Fibroblast of skin of left biceps (primary cell): ENCODE measurements at places on chromosomes 5 and 9.

- DNase-seq = no peak
Observed at GRCh38 chr9:120901755-120902568, 24.6 kb downstream of the TRAF1 start.

GRCh38 chr5:143968071-143968878, 156.3 kb downstream of the HMHB1 start:
- peak; percentile 82 for DNase-seq

DNA sequence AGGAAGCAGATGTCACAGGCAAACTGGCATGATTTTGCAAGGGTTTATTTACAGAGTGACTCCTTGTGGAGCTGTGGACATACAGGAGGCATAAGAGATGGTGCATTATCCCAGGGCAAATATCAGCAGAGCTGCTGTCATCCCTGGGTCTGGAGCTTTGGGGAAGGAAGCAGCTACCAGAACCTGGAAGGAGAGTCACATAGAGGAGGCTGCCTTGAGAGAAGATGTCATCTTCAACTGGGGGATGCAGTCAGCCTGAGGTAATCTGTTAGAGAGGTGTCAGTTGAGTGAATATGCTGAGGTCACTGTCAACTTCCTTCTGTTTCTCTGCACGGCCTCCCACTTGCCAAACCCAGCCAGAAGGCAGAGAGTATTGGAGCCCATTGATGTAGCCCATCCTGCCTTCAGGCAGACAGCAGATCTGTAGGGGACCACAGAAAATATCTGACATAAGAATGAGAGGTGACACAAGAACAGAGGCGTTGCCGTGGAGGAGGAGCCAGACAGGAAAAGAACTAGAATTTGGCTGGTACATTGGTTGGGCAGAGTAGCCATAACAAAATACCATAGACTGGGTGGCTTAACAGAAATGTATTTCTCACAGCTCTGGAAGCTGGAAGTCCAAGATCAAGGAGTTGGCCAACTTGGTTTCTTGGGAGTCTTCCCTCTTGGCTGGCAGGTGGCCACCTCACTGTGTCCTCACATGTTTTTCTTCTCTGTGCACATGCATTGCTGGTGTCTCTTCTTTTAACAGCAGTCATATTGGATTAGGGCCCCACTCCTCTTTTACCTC, 102.8 kb downstream of the SNX18 start:
- DNase-seq = no peak

- no peak for DNase-seq
Observed at GRCh38 chr9:129886226-129887174, 51.2 kb downstream of the USP20 start.

GRCh38 chr5:150413176-150413901, 629 bp upstream of the CD74 start:
- DNase-seq = no peak

DNA sequence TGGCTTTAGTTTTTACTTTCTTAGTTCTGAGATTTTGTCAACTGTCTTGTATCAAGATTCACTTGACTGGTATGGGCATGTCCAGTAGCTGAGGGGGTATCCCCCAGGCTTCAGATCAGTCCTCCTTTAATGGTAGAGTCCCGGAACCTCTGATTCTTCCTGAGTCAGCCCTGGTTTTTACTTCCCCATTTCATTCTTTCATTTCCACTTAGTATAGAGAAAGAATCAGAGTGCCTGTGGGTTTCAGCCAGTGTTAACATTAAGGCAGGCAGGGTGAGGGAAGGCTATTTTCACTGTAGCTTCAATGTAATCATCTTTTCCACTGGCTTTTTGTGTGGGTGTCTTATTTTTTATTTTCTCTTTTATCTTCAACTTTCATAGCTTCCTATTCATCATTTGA, 8.3 kb upstream of the COMMD10 start:
- DNase-seq = no peak

- DNase-seq = no peak
Observed at GRCh38 chr9:130237763-130238524, 27.6 kb upstream of the HMCN2 start.

DNA sequence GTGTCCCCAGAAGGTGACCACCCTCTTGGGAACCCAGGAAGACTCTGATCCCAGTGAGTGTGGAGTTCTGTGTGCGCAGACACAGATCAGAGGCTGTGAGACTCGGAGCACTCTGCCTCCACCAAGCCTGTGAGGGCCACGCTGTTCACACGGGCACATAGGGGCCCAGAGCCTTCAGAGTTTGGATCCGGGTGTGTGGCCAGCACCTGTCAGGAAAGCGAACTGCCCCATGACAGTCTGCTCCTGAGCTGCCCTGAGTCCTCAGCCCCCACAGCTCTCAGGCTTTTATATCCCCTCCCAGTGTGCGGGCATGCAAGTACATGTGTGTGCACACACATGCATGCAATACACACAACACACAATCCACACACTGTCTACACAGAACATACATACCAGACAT, 161.8 kb upstream of the IRX2 start:
- DNase-seq = no peak

- DNase-seq = peak; percentile 55
Observed at GRCh38 chr9:13267743-13268142, 11.7 kb downstream of the MPDZ start.

DNA sequence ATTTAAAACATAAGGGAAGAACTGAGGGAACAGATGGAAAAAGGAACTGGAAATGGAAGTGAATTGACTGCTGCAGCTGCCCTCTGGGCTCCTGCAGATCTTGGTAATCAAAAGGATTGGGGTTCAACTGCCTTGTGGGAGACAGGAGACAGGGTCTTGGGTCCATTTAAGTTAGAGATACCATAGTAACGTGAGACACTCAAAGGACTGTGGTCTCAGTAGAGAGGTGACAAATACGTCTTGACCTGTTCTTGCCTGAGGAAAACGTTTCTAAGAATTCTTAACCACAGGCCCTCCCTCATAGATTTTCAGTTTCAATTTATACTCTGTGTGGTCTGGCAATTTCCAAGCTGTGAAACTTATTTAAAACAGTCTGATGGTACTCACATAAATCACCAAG, 100.8 kb upstream of the DHFR start:
- DNase-seq = no peak

DNA sequence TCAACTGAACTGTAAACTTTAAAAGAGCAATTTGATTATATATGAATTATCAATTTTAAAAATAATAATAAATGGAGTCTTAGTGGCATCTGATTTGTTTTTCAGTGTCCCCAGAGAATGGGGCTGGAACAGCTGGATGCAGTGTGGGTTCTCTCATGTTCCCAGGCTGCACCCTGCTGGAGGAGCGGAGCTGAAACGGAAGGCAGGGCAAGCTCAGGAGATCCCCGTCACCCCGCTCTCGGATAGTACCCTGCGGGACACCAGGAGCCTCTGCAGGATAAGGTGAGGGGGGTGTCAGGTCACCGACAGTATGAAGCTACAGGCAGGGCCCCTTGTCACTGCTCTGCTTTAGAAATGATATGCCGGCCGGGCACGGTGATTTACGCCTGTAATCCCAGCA, 57.3 kb downstream of the S1PR3 start:
- no peak for DNase-seq

DNA sequence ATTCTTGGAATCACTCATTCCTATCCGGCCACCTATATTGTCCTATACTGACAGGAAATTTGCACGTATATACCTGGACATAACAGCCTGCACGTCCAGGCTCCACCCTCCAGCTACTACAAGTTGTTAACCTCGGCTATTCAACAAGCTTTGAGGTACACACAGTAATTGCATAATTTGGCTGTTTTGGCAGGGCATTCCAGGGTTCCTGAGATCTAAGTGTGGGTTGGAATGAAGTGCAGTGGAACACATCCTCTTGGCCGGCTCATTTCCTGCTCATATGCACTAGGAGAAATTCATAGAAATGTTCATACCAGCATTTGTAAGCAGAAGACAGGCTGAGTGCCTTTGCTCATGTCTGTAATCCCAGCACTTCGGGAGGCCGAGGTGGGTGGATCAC, 222.3 kb downstream of the FBXL7 start:
- DNase-seq = no peak

DNA sequence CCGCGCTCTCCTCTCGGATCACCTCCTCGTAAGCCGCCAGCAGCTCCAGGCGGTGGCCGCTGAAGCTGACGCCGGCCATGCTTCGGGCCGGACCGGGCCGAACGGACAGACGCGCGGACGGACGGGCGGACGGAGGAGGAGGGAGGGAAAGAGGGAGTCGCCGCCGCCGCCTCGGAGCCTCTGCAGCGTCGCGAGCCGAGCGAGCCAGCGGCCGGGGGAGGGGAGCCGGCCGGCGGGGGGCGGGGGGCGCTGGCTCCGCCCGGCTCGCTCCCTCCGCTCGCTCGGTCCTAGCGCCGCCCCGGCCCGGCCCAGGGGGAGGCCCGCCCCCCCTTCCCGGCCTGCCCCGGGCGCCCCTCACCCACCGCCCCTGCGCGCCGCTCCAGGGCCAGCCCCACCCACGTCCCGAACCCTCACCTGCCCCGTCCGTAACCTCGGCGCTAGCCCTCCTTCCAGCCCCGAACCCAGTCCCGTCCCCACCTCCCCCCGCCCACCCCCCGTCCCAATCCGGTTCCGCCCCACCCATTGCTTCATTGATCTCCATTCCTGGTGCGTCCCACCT, at the start of gene DBN1:
Gene DBN1, minus strand, starts transcription at position 192 of the 559 bp plus-strand sequence. Its CDS starts 113 bp downstream, at position 79.
- DNase-seq = no peak
